Stimulated activated CD4-positive, alpha-beta T cell treated with anti-CD3 and anti-CD28 coated beads, Interleukin-1b, Interleukin-23, amount 100 ng/mL, for 1 hour (primary cell): ENCODE measurements at places on chromosomes 5 and 9.

- DNase-seq: no peak
Observed at GRCh38 chr9:36136894-36137391, 410 bp downstream of the GLIPR2 start.

DNA sequence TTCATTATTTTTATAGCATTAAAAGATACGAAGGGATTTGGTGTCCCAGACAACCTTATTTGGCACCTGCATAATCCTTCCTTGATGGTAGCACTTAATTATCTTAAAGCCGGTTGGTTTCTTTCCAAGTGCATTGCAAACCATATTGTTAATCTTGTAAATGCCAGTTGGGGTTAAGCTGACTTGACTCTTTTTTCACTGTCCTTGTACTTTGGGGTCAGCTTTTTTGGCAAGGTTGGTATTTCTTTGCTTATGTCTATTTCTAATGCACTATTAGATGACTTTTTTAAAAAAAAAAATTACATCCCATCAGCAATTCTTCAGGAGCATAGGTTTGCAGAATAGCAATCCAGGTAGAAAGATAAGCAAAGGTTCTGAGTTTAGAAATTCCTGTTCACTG lies 466.8 kb upstream of the TLE4 start:
- DNase-seq: no peak

DNA sequence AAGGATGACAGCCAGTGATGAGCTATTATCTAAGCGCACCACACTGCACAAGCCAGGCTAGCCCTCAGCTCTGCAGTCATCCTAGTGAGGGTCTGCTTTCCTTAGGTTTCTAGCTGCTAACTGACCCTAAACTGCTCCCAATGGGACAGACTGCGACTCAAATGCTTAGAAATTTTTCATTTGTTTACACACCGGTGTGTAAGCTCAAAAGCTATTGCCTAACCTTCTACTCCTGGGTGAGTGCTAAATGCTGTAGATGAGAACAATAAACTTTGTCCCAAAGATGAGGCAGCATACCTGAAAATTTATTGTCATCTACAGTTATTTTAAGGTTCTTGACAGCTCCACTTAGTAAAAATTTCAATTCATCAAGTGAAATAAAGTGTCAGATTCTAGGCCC lies 311.4 kb downstream of the TMEM167A start:
- DNase-seq: no peak

DNA sequence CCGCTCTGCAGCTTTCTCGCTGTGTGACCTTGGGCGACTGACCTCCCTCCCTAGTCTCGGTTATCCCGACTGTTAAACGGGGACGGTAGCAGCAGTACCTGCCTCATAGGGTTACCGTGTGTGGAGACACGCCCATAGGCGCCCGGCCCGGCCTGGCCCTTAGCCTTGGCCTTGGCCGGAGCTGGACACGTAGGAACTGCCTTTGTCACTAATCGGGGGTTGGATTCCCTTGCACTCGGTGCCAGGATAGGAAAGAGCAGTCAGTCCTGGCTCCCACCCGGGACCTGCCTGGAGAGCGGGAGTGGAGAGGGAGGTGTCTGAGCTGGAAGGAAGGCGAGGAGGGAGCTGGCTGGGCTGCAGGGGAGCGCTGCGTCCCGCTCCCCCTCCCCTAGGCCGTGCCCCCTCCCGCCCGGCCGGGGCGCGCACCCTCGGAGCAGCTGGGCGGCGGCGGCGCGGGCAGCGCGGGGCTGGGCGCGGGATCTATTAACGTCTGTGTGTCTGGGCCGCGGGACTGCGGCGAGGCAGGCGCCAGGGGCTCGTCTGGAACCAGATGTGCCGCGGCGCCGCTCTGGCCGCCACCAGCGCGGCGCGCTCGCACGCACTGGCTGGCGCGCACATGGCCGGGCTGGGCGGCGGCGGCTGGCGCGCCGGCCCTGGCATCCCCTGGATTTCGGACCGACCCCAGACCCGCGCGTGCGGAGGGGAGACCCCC lies 31.7 kb downstream of the PRRX2 start:
- no peak for DNase-seq

DNA sequence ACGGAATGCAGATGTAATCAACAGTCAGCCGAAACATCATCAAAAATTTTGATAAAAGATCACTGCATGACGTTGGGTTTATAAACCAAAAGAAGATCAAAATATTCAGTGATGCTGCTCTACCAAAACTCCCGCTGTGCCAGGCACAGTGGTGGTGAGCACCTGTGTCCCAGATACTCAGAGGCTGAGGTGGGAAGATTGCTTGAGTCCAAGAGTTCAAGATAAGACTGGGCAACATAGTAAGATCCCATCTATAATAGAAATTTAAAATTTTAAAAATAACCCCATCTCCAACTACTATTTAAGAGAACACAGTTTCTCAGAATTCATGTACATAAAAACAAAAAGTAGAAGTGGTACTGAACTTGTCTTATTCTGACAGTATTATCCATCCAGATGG lies 3.8 kb downstream of the LMAN2 start:
- no peak for DNase-seq

GRCh38 chr5:80077051-80077714 lies 42.0 kb downstream of the THBS4 start:
- no peak for DNase-seq
